CD4-positive, alpha-beta T cell treated with Interleukin-12 subunit alpha and Interleukin-12 subunit beta, for 1 hour (primary cell): ENCODE measurements at places on chromosomes 1 and 21.

DNA sequence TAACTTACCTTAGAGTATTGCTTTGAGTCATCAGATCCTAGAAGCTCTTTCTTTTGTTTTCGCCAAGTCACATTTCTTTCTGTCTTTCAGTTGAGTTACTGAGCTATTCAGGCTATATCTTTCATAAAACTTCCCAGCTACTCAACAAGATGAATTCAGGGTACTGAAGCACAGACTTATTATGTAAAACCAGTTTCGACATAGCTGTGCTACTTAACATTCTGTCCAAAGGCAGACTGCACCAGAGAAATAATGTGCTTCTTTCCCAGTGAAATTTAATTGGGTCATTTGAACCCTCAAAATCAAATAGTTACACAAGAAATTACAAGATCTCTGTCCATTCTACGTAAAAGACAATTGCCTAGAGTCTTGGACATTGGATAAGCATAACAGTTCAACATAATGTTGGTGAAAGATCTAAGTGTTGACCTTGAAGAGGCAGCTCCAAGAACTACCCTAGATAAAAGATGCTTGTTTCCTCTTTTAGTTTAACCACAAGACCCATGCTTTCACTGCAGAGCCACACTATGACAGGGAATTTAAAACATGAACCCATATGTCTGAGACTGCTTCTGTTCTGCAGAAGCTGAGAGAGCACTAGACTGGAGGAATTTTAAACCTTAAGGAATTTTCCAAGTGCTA is 163.2 kb downstream of the LRRC40 start:
- DNase-seq: no peak

- no peak for DNase-seq
Measured at GRCh38 chr1:111920221-111921024, 69.0 kb downstream of the KCND3 start.

DNA sequence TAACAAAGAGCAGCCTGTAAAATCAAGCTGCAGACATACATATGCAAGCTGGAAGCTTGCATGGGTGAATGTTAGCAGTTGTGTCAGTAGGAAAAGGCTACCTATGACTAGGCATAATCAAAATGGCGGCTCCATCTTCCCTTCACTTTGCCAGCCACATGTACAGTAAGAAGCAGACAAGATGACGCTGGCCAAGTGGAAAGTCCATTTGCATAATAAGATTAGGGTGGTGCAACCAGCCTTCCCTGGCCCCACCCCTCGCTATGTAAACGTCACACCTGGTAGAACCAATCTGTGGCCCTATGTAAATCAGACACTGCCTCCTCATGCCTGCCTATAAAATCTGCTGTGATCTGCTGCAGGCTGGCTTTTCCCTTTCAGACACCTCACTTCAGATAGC is 171.9 kb upstream of the USP25 start:
- DNase-seq: no peak

GRCh38 chr1:217027403-217028080 is 304.3 kb upstream of the ESRRG start:
- no peak for DNase-seq

DNA sequence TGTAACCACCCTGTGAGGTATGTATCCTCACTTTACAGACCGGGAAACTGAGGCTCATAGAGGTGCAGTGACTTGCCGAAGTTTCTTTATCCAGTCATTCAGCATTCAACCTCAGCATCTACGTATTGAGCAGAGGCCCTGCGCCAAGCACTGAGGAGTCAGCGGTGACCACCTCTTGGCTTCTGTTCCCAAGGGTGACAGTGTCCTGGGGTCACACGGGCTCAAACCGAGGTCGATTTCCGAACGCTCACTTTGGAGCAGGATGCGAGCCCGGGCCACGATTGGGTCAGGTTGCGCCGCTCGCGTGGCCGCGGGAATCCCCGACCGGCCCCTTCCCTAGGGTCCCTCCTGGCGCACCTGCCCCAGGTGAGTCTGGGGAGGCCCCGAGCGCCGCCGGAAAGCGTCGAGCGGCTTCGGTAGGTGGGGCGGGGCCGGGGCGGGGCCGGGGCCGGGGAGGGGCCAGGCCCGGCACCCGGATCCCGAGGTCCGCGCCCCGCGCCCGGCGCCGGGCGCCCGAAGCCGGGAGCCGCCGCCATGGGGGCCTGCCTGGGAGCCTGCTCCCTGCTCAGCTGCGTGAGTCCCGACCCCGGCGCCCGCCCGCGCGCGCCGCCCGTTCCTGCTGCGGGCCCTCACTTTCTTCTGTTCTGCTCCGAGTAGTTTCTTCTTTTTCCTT is at the start of gene SERINC2:
SERINC2 (plus strand) TSS at position 482 of the 673 bp plus-strand sequence; CDS start at position 535, 53 bp downstream.
- DNase-seq: peak; percentile 26
